Mesothelial cell of epicardium (in vitro differentiated cells): ENCODE measurements at places on chromosomes 3 and 15. TPM values are rescaled to one million over a fixed set of nuclear protein-coding genes. Genes with fewer than 3 reads are reported as not detected.

- no peak for DNase-seq
Measured at GRCh38 chr3:67790043-67790442, 135.6 kb upstream of the SUCLG2 start.

DNA sequence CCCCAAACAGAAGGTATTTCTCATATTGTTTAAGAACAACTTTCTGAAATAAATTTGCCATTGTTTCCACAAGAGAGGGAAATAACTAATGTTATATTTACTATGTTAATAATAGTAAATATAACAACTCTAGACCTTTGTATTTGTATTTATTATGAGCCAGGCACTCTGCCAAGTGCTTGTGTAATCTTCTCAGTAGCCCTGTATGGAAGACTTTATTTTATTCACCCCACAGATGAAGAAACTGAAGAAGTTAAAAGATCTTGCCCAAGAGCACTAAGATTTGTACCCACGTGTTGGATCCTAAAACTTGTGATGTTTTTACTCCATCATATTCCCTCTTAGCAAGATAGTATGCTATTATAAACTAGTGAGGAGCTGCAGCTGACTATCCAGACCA is 12.0 kb upstream of the GNB4 start:
- DNase-seq: no peak

DNA sequence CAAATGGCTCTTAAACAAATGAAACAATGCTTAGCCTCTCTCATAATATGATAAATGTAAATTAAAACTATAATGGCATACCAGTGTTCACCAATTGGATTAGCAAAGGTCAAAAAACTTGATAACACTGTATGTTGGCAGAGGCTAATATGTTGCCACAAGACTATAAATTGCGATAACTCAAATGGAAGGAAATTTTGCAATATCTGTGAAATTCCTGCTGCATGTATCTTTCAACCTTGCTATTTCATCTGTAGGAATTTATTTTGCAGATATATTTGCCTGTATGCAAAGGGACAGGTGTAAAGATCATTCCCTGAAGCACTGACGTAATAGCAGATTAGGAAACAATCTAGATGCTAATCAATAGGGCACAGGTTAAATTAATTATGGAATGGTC is 191.4 kb upstream of the EIF1B start:
- DNase-seq: no peak

SHC4 gene
- 0.58 to 0.90 TPM (median 0.64 TPM) in 3 replicates for total RNA-seq

CILP gene
- 0.95 to 1.3 TPM (median 1.2 TPM) in 3 replicates for total RNA-seq
